ENCODE measurements at places on chromosomes 6 and 20. TPM values are rescaled to one million over a fixed set of nuclear protein-coding genes. Genes with fewer than 3 reads are reported as not detected.

DNA sequence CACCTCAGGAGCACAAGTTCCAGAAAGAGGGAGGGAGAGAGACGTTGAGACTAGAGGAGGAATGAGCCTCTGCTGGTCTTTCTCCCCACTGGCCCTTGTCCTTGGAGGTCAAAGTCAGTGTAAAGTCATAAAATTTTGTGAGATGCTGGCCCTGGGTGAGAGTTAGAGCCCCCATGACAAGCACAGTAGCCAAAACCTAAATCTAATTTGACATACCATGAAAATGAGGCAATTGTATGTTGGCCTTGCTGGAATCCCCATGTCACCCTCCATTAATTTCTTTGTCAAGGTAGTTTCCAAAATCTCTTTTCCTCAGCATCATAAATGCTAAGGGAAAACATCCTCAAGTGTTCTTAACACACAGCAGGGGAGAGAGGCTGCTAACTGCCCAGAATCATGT is 17.6 kb upstream of the NEDD9 start:
- DNase-seq: no peak

- no peak for DNase-seq
These were observed 14.4 kb upstream of the RIPPLY2 start for GRCh38 chr6:83838727-83839126.

DNA sequence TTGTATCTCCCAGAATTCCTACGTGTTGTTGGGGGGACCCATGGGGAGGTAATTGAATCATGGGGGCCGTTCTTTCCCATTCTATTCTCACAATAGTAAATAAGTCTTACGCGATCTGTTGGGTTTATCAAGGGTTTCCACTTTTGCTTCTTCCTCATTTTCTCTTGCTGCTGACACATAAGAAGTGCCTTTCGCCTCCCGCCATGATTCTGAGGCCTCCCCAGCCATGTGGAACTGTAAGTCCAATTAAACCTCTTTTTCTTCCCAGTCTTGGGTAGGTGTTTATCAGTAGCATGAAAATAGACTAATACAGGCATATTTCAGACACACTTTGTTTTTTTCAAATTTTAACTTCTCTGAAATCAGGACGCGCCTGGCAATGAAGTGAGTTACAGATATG is 14.4 kb upstream of the PGK2 start:
- DNase-seq: no peak

The BPIFB6 gene
- total RNA-seq: not detected

GRCh38 chr6:164427728-164428402 is 881.5 kb downstream of the C6orf118 start:
- no peak for DNase-seq

The C20orf141 gene
- not detected for total RNA-seq

- no peak for DNase-seq
These were observed 66.4 kb downstream of the PKHD1 start for GRCh38 chr6:52020945-52021570.

GRCh38 chr20:33991502-33991901 is 2.2 kb upstream of the RALY start:
- DNase-seq: no peak

DNA sequence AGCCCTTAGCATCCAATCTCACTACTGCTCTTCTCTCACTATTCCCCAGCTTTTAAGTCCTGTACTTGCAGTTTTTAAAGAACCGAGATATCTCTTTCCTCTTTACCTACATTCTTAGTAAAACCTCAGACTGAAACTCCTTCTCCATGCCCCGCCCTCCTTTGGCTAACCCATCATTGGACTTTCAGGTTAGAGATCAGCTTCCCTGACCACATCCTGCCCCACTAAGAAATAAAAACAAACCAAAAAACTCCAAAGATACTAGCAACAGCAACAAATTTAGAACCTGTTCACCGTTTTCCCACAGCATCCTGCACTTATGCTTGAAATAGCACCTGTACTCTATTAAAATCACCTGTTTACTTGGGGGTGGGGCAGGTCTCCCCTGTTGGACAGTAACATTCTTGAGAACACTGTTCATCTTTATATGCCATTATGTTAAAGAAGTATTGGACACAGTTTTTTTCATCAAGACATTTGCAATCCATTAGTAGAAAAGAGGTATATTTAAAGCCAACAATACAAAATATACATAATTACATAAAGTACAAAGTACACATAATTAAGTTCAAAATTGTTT is 16.3 kb upstream of the SMAP1 start:
- peak; percentile 32 for DNase-seq

DNA sequence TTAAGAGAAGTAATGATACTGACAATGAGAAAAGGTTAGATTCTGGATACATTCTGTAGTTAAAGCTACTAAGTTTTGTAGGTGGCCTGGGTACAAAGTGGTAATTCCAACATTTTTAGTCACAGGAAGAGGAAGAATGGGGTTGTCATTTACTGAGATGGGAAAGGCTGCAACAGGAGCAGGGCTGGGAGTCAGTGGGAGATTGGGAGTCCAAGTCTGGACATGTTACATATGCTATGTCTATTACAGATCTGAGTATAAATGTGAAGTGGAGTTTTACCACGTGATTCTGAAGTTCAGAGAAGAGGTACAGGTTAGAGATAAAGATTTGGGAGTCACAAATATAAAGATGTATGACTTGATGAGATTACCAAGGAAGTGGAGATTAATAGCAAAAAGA is 116.2 kb downstream of the RWDD2A start:
- DNase-seq: no peak

- DNase-seq: peak; percentile 72
These were observed at the start of gene BMP2 for GRCh38 chr20:6767536-6768227. Gene BMP2 (plus strand): TSS chr20:6767686. CDS start chr20:6770127, 2,441 bp downstream.

DNA sequence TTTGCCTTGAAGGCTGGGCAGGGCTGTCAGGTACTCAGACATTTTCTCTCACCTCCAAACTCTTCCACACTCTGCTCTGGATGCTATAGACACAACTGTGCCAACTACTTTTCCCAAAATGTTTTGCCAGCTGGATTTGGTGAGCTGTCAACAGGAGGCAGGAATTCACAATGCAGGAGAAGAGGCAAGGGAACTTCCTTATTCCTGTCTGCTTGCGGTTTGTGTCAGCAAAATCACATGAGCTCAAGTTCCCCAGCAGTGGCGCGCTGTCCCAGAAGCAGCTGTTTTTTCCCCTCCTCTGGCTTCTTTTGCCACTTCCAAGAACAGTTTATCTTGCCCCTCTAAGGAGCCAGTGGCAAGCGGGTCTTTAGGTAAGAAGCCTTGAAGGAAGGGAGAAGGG is 608.2 kb downstream of the PRKN start:
- DNase-seq: peak; percentile 10

- DNase-seq: no peak
These were observed 89.4 kb downstream of the PACRG start for GRCh38 chr6:162817196-162817595.

The TCF15 gene
- not detected for total RNA-seq

The GNMT gene
- not detected for total RNA-seq

The CST2 gene
- total RNA-seq: not detected

GRCh38 chr20:11686820-11687543 is 230.7 kb upstream of the BTBD3 start:
- peak; percentile 30 for DNase-seq

Measured in transverse colon (tissue), 4 donors.